ENCODE measurements at places on chromosomes 16 and 17.
A peak's percentile ranks its signal among the peaks of the same experiment; 100 is the strongest.

DNA sequence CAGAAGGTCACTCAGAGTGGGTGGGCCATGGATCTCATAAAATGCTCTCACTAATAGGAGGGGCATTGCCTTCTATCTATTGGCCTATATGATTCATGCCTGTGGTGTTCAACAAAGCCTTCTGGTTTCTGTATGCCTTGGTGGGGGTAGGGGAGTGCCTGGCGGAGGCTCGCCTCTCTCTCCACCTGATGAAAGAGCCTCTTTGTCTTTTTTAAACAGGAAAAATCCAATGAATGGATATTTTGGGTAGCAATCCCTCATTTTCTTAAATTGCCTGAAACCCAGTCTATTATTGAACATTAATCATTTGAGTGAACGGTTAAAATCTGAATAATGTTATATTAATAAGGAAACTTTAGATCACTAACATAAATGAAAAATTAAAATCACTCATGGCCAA, 90.6 kb downstream of the TOX3 start:
- DNase-seq, result no peak

DNA sequence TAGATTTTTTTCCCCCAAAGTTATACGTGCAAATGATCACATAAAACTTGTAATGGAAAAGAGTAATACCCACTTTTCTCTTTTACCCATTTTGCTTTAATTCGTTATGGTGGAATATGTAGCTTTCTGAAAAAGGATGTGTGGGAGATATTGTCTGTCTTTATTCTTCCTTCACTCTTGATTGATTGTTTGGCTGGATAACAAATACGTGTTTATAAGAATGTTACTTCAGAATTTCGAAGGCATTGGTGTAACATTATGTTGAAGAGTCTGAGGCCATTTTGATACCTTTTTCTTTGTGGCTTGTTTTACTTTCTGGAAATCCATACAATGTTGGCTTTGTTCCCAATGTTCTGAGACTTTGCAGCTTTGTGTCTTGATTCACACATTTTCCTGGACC, 71.4 kb downstream of the BCAS3 start:
- DNase-seq, result no peak

- DNase-seq, result peak; percentile 59
Observed at GRCh38 chr16:50591800-50592771, 43.9 kb downstream of the NKD1 start.

- DNase-seq, result no peak
Observed at GRCh38 chr17:16449121-16449570, 33.8 kb downstream of the TRPV2 start.

DNA sequence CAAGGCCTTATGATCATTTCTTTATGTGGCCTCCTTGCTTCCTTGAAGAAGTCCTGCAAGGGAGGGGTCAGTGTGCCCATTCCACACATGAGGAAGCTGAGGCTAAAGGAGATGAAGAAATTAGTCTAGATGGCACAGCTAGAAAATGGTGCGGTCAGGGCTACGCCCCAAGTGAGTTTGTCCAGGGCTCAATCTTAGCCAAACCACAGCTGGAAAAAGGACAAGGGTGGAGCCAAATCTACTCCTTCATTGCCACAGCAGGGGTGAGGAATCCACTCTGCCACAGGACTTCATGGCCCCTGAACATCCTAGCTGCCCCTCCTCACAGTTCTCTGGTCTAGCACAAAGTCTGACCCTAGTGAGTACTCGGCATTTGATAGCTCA, 16.2 kb downstream of the BEAN1 start:
- no peak for DNase-seq

DNA sequence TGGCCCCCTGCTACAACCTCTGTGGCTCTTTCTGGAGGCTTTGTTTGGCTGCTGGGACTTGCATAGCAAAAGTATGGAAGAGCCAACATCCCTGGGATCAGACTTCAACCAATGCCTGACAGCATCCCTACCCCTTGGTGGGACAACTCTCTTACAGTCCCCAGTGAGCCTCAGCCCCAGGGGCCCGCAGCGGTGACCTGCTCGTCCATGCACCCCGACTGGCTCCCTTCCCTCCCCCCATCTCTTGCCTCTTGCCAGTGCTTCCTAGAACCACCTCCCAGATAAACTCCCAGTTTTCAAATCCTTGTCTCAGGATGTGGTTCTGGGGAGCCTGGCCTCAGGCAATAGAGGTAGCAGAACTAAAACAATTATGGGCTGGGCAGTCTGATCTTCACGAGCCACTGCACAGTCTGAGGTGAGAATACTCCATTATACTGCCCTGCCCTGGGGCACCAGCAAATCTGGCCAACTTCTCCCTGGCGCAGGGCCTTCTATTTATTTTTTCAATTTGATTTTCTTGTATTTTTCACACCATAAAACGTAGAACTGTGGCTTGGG, 86.6 kb upstream of the BRD7 start:
- no peak for DNase-seq

GRCh38 chr16:25253322-25253721, 4.3 kb downstream of the ZKSCAN2 start:
- no peak for DNase-seq

DNA sequence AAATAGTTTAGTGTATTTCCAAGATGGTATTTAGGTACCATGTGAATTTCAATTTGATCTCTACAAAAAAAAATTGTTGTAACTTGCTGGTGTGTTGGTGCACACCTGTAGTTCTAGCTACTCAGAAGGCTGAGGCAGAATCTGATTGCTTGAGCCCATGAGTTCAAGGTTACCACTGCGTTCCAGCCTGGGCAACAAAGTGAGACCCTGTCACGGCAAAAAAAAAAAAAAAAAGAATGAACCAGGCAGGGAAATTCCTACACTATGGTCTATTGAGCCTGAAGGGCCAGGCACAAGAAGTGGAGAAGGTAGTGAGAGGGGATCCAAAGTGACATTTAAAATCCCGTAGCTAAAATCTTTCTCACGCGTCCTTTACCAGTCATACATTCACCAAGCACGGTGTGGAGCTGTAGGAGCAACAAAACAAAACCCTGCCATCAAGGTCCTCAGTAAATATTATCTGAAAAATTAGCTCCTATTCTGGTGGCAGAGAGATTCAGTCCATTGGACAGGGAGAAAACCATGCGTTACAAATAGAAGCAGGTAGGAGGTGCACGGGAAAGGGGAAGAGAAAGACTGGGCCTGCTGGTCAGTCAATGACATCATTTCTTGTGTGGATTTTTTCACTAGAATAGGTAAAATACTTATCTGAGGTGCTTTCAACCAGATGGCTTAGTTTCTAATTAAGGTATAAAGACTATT, 27.3 kb downstream of the TXNDC11 start:
- DNase-seq, result no peak

- no peak for DNase-seq
Observed at GRCh38 chr17:50883850-50884438, 17.8 kb upstream of the TOB1 start.

- no peak for DNase-seq
Observed at GRCh38 chr16:81095653-81095952, 592 bp downstream of the GCSH start.

GRCh38 chr17:5011928-5012327, 14.2 kb downstream of the KIF1C start:
- no peak for DNase-seq

- DNase-seq, result no peak
Observed at GRCh38 chr16:64809876-64810629, 311.8 kb downstream of the CDH11 start.

GRCh38 chr16:22183335-22183734, 21.0 kb downstream of the SDR42E2 start:
- no peak for DNase-seq

DNA sequence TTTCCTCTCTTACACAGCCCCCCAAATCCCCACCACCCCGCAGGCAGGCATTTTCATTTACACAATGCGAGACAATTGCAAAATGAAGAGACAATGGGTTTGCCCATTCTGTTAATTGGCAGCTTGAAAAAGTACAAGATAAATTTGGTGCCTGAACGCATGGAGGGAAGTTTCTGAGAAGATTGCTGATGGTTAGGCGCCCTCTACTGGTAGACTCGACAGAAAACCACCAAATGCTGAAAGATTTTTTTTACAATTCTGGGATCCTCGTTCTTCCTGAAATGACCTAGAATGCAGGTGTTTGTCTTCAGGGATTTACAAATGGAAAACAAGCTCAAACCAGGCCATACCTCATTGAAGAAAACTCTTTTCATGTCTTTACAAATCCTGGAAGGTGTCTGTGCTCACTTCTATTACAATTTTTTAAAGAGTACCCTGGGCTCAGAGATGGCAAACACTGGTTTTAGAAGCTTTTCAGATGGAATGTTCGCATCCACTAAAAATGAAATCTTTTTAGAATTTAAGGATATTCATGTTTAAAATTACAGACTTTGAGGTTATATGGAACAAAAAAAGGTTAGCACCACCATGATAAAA, 338.5 kb downstream of the PMP22 start:
- DNase-seq, result peak; percentile 27

DNA sequence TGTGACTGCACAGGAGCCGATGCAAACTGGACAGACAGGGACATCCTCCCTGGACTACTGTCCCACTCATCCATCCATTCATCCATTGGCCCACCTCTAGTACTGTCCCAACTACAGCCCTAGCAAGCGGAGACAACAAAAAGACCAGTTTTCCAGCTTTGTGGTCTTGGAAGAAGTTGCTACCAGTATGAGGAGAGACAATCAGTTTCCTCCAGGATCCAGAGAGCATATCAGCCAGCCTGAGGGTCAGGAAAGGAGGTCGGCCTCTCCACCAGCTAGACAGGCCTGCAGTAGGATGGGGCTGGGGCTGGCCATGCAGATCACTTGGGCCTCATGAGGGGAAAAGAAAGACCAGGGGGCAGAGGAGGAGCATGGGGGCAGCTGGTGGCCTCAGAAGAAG, 16.8 kb downstream of the KRT33A start:
- DNase-seq, result no peak

DNA sequence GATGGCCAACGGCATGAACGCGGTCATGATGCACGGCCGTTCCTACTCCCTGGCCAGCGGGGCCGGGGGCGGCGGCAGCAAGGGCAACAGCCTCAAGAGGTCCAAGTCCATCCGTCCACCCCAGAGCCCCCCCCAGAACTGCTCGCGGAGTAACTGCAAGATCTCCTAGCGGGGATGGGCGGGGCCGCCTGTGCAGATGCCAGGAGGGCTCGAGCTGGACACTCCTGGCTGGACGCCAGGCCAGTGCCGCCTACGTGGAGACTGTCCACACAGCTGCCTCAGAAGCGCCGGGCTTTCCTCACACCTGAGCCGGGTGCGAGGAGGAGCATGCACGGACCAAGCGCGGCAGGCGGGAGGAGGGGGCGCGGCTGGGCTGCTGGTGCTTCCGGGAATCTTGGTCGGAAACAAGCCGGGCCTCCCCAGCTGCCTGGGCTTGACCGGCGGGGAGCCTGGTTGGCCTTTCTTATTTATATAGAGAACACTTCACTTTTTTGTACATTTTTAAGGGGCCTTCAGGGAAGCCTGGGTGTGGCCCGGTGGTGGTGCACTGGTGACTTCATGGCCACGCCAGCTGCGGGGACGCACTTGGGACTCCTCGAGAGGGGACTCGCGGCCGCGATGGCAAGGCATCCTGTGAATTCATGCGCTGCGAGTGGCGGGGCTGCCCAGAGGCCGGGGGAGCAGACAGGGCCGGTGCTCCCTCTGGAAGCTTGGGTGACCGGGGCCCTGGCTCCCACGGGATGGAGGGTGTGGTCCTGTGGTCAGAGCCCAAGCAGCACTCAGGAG, 3.1 kb upstream of the WFIKKN1 start:
- no peak for DNase-seq

GRCh38 chr16:24140730-24141129, 115.4 kb upstream of the CACNG3 start:
- DNase-seq, result no peak

DNA sequence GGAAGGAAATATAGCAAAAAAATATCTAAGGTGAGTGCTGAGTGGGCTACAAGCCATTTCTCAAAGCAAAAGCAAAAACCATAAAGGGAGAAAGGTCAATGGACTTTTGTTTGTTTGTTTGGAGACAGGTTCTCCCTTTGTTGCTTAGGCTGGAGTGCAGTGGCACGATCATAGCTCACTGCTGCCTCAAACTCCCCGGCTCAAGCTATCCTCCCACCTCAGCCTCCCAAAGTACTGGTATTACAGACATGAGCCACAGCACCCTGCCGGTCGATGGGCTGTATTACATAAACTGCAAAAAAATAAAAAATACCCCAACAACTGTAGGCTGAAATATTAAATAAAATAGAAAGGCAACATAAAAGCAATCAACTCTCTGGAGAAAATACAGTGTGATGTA, 3.5 kb upstream of the RBBP6 start:
- DNase-seq, result no peak

- no peak for DNase-seq
Observed at GRCh38 chr16:75660321-75660720, 12.7 kb downstream of the TERF2IP start.

DNA sequence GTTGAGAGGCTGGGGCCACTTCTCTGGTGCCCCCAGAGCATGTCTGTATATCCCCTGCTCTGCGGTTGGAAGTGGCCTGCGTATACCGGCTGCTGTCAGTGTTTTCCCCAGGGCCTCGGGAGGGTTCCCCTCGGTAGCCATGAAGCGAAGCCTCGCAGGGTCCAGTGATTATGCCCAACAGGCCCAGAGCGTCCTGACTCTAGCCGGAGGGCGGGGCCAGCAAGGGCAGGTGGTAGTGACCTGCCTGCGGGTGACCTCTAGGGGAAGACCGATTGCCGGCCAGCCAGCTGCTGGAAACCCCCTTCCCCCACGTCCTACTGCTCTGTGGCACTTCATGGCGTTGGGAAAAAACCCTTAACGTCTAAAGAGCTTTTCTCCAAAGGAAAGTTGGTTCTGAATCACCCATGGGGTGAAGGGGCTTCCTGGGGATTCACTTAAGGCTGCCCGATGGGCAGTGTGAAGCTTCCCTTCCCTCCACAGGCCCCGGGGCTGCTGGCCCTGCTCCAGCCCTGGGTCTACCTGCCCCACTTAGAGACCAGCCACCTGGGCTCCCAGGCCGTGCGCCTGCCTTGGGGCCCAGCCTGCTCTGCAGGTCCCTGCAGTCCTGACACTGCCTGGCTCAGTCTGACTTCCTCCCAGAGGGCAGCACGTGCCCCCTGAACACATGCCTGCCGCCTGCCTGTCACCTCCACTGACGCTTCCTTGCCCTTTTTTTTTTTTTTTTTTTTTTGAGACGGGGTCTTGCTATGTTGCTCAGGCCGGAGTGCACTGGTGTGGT, 72.8 kb downstream of the SOCS1 start:
- no peak for DNase-seq

DNA sequence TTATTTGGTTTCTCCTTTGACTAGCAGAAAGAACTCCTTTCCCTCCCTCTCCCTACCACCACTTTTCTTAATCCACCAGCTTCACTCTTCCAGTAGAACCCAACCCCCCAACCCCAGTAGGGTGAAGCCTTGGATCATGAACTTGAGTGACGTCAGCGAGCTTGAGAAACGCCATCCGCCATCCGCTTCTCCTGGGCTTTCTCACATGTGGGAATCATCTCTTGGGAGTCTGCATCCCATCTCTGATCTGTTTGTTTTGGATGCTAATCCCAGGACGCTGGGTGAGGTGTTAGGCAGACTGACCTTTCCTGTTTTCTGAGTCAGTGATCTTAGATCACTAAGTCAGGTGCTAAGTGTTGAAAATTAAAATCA, 16.0 kb upstream of the SOX9 start:
- DNase-seq, result no peak

DNA sequence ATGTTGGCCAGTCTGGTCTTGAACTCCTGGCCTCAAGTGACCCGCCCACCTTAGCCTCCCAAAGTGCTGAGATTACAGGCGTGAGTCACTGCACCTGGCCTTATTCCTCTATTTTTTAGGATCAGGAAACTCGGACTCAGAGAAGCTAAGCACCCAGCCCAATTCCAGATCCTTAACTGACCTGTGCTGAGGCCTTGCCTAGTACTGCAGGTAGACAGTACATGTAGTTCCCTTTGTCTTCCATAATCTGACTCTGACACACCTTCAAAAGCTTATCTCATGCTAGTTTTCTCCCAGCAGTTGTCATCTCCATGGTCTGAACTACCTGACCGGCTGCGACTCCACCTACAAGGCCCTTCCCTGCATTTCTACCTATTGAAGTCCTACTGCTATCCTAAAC, 65.7 kb upstream of the AXIN2 start:
- DNase-seq, result no peak
